Endothelial cell (in vitro differentiated cells): ENCODE measurements at places on chromosomes 1 and 21.

GRCh38 chr1:119582801-119583200 is 65.3 kb downstream of the ZNF697 start:
- peak; percentile 68 for DNase-seq
- no peak overlapping the region for H3K27ac ChIP-seq
- H3K36me3 ChIP-seq = no peaks in the 10 kb centered on the region
- no peak overlapping the region for H3K4me3 ChIP-seq
- peaks cover 7% of the 10 kb centered on the region for H3K4me1 ChIP-seq

DNA sequence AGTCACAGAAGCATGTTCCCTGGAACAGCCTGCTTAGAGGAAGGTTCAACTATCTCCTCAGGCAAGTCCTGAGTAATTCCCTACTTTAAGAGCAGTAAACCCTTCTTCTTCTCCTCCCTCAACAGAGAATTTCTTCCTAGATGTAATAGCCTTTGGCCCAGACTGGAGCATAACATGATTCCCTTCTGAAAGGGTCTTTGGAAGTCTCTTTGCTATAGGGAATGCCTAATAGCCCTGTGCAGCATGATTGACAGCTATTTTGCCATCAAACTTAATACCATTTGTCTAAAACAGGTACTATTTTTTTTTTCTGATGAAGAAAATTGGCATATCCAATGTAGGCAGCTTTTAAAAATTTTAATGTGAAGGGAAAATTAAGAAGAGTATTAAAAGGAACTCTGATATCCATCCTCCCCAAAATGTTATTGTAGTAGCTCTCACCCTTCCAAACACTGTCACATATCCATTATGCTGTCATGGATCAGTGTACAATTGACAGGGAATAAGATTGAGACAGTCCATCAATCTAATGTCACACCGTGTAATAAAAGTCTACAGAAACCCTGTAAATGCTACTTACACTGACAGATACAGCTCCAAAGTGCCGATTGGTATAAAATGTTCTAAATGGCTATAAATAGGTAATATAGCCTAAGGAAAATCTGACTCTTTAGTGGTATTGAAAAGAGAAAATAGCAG is 884.6 kb downstream of the TTLL7 start:
- H3K27ac ChIP-seq = no peak overlapping the region
- no peak overlapping the region for H3K4me3 ChIP-seq
- H3K4me1 ChIP-seq = no peaks in the 10 kb centered on the region
- H3K27me3 ChIP-seq = no peaks in the 10 kb centered on the region
- DNase-seq = no peak

DNA sequence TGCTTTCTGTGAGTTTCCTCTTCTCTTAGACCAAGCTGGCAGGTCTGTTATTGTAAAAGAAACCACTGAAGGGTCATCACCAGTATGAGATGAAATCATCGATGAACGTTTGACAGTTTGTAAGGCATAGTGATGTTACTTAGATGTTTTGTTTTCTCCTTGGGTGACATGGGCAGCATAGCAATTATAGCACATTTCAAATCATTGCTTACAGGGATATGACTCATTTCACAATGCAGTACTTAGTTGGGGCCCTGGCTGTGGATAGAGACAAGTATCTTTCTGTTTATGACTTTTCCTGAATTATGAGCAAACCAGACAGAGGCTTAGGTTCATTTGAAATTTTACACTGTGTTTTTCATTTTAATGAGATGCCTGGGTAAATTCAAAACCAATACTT is 313.0 kb downstream of the RWDD3 start:
- no peaks in the 10 kb centered on the region for H3K4me1 ChIP-seq
- no peak overlapping the region for H3K27ac ChIP-seq
- no peaks in the 10 kb centered on the region for H3K36me3 ChIP-seq
- no peak overlapping the region for H3K4me3 ChIP-seq
- no peak for DNase-seq
- no peaks in the 10 kb centered on the region for H3K27me3 ChIP-seq

GRCh38 chr1:210505601-210506496 is 177.1 kb downstream of the HHAT start:
- no peak overlapping the region for H3K27ac ChIP-seq
- no peak for DNase-seq
- H3K36me3 ChIP-seq = no peaks in the 10 kb centered on the region
- no peaks in the 10 kb centered on the region for H3K27me3 ChIP-seq
- H3K4me1 ChIP-seq = no peaks in the 10 kb centered on the region
- H3K4me3 ChIP-seq = no peak overlapping the region

DNA sequence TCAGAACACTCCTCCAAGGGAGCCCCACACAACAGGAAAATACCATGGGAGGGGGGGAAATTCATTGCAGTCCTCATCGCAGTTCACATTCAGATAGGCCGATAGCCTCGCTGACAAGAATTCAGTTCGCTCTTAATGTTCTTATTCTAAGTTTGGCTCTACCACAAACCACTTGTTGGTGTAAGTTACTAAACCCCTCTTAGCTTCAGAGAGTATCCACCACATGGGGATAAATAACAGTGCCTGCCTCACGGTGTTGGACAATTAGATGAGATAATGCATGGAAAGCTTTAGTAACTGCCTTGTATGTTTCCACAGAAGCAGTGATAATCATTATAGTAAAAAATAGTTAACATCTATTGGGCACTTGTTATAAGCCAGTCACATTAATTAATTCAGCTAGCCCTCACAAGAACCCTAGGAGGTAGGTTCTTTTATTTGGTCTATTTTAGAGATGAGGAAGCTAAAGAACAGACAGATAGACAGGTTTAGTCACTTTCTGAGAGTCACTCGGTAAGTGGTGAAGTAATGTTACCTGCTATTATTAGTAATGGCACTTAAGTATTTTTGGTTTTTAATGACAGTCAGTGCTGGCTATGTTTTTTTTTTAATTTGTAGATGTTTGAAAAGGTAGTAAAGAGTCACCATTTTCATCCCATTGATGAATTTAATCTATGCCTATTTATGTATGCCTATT is 10.1 kb downstream of the VAV3 start:
- H3K27me3 ChIP-seq = peaks cover 4% of the 10 kb centered on the region
- no peak for DNase-seq
- H3K4me3 ChIP-seq = no peak overlapping the region

- H3K4me3 ChIP-seq = no peak overlapping the region
- H3K4me1 ChIP-seq = no peaks in the 10 kb centered on the region
- DNase-seq = no peak
- H3K27ac ChIP-seq = no peak overlapping the region
- no peaks in the 10 kb centered on the region for H3K36me3 ChIP-seq
Observed at GRCh38 chr1:47883963-47884362, 113.2 kb downstream of the TRABD2B start.

- H3K4me3 ChIP-seq = peak overlapping the region; percentile 56
- H3K4me1 ChIP-seq = peaks cover 8% of the 10 kb centered on the region
- DNase-seq = no peak
- peaks cover 15% of the 10 kb centered on the region for H3K27me3 ChIP-seq
- peaks cover 24% of the 10 kb centered on the region for H3K36me3 ChIP-seq
Observed at GRCh38 chr1:31510304-31510703, 66.0 kb upstream of the TINAGL1 start.

DNA sequence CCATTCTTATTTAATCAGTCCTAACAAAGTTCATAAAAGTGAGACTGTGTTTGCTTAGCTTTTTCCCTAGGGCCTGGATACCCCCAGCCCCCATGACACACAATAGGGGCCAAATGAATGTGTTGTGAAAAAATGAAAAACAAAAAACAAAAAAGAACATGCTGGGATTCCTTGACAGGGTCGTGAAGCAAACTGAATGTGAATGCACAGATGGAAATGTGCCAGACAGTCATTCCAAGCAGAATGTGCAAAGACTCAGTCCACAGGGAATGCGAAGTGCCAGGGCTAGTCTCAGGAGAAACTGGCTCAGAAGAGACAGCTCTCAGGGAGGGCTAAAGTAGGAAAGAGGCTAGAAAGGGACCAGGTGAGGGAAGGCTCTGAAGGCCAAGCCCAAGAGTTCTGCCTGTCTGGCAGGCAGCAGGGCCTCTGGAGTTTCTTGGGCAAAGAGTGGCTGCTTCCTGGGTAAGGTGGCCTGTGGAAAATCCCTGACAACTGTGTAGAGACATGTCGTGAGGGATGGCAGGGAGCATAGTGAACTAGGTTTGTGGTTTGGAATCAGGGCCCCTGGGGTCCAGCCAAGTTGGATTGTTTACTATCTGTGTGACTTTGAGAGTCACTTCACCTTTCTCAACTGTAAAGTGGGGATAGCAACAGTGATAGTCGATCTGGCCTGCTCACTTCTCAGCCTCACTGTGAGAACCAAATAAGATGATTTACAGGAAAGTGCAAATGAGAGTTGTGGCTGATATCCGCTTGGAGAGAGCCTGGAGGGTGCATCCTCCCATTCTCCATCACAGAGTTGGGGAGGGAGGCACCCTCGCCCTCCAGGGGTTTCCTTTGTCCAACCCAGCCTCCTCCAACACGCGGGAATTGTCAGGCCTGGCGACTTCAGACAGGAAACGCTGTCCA is 1.2 kb upstream of the ADAM15 start:
- peaks cover 18% of the 10 kb centered on the region for H3K36me3 ChIP-seq
- H3K27ac ChIP-seq = peak overlapping the region; percentile 96
- no peak for DNase-seq
- H3K4me3 ChIP-seq = peak overlapping the region; percentile 87
